Type B pancreatic cell (in vitro differentiated cells): ENCODE measurements at places on chromosomes 2 and 18. TPM values are rescaled to one million over a fixed set of nuclear protein-coding genes. Genes with fewer than 3 reads are reported as not detected.

DNA sequence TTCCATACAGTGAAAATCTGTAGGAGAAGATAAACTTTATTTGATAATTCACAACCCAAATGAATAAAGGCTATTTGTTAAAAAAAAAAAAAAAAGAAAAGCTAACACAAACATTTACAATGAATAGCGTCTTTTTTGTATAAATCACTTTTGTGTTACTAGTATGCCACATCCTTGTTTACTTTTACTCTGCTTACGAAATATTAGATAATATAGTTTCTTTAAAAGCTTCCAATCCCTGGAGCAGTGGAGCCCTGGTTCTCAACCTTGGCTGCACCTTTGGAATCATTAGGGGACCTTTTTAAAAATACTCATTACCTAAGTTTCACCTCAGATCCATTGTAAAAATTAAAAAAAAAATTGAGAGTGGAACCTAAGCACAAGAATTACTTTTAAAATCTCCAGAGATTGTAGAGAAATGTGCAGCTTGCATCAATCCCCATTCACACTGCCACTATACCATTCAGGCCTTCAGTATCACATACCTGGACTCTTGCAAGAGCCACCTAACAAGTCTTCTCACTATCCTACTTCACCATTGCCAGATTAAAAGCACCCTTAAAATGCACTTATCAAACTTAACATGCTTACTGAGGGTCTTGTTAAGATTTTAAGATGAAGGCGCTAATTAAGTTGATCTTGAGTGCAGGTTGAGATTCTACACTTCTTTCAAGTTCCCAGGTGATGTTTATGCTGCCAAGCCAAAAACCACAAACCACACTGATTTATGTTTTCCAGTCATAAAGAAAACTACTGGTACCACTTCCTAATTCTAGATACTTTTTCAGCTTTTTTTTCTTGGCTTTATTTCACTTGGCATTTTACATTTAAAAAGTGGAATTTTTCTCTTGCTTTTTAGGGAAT is 59.7 kb upstream of the ZC3H15 start:
- DNase-seq, result no peak

- DNase-seq, result no peak
These were observed 31.2 kb downstream of the ARHGAP25 start for GRCh38 chr2:68765739-68766375.

DNA sequence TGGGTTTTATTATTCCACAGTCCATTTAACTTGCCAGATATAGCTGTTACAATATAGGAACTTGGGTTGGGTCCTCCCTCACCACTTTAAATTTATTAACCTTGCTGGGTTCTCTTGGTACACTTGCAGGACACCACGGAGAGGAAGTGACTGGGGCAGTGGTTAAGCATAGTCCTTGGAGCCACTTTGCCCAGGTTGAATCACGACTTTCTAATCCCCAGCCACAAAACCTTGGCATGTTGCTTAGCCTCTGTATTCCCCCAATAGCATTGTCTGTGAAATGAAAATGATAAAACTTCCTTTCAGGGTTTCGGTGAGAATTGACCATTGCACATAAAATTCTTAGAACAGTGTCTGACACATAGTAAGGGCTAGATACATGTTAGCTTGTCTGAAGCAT is 221.2 kb downstream of the IRS1 start:
- DNase-seq, result no peak

The DLX2 gene
- 4.3 and 6.9 TPM in 2 replicates for total RNA-seq

DNA sequence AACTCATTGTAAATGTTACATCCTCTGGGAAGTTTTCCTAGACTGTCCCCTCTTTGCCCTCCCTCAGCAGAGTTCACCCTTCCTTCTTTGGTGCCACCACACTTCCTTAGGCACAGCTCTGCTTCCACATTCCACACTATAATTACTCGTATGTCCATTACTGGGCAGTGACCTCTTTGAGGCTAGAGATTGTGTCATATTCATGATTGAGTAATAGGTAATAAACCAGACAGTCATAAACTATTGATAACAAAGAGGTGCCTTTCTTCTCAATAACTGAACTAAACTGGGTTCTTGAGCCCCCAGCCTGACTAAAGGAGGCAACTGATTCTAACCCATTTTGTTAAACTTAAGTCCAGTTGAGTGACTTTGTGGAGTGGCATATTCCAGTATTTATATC is 28.3 kb downstream of the MYO3B start:
- no peak for DNase-seq

DNA sequence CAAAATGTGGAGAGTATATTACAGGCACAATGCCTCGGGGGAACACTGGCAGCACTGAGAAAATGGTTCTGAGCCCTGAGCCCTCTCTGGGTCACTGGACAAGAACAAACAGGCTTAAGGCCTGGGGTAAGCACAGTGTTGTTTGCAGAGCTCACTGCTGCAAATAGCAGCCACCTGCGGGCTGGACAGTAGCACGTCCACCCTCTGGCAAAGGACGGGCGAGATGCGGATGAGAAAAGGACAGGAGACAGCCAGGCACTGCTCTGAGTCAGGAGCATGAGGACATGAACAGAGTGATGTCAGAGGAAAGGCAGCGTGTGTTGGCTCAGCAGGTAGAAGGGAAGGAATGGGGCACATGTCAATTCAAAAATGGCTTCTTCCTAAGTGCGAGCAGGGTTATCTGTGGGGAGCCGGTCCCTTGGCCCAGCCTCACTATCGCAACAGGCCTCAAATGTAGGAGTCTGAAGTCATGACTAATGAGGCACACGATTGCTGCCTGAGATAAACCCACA is 25.9 kb upstream of the NEB start:
- no peak for DNase-seq
